AG09319 (cell line): ENCODE measurements at places on chromosomes 13 and 19.
A peak's percentile ranks its signal among the peaks of the same experiment; 100 is the strongest.

DNA sequence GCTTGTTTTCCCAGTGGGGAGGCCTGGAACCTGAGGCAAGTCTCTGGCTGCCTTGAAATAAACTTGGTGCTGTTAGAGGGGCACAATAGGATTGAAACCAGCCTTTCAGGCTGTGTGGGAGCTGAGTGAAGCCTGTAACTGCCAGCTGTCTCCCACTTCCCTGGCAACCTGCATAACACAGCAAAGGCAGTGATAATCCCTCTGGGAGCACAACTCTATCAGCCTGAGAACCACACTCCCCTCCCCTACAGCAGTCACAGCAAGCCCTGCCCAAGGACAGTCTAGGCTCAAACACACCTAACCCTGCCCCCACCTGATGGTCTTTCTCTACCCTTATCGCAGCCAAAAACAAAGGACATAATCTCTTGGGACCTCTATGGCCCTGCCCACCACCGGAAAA is 683.8 kb upstream of the ATXN8OS start:
- no peak for DNase-seq

DNA sequence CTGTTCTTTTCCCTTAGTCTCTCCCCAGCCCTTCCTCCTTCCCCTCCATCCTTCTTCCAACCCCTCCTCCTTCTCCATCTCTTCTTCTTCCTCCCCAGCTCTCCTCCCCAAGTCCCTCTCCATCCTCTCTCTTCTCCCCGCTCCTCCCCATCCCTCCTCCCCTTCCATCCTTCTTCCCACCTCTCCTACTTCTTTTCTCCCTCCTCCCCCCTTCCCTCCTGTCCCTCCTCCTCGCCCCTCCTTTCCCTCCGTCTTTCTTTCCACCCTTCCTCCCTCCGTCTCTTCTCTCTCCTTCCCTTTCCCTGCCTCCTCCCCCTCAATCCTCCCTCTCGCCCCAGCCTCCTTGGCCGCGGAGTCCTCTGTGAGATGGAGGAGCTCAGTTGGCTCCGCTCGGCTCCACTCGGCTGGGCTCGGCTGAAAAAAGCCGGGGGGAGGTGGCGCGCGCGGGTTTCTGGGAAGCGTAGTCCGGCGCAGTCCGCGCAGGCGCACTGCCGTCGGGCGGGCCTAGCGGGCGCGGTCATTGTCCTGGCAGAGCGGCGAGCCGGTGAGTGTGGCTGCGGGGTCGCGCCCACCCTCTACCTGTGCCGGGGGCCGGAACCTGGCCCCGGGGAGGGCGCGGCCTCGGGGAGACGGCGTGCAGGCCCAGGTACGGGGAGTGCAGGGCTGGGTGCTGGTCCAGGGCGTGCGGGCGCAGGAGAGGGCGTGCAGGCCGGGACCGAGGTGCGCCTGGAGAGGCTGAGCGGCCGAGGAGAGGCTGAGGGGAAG is at the start of gene ZNF71:
Gene ZNF71 (plus strand): TSS at position 520 of the 765 bp plus-strand sequence. CDS start 6,257 bp downstream, outside the sequence.
- DNase-seq = peak; percentile 55

DNA sequence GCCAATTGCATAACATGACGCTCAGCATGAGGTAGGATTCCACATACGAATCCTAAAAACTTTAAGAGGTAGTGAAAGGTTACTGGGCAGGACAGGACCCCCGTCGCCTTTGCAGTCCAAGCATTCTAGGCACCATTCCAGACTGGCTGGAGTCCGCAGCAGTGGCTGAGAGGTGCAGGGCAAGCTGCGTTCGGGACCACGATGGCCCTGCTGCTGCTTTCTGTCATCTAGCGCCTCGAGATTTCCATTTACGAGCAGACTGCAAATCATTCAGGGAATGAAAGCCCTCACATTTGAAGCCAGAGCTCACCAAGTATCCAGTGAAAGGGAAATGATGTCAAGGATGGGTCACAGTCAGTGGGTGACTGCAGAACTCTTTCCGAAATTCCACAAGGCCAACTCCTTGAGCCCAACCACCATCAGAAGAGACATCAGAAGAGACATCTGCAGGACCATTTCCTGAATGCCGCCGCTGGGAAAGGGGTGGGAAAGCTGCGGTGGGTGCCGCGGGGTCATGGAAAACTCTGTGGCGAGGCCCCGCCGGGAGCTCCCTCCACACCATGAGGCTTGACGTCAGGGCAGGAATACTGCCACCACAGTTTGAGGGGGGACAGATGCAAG is 88.3 kb downstream of the COL4A1 start:
- no peak for DNase-seq

- DNase-seq = no peak
These were observed 286.6 kb downstream of the LIG4 start for GRCh38 chr13:107928762-107929161.

GRCh38 chr13:44061876-44062275 is 182.2 kb downstream of the LACC1 start:
- DNase-seq = no peak

- no peak for DNase-seq
These were observed 941 bp downstream of the MYPOP start for GRCh38 chr19:45901432-45901911.

GRCh38 chr19:18849838-18850400 is 18.2 kb downstream of the UPF1 start:
- DNase-seq = no peak

DNA sequence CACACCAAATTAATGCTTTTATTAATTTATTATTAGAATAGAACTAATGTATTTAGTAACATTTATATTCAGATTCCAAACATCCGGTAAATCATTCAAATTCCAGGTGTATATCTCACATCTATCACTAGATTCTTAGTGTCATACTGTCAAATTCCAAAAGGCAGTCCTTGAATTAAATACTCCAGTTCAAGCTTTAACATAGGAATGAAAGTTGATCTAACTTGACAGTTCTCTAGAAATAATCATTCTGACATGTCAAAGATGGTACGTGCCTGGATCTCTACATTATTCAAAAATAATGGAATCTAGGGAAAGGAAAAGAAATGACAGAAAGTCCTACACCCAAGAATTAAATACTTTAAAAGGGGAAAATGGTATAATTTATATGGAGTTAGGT is 1161.5 kb downstream of the PCDH9 start:
- DNase-seq = no peak

- peak; percentile 5 for DNase-seq
These were observed 31.5 kb downstream of the KLF5 start for GRCh38 chr13:73090116-73090822.

DNA sequence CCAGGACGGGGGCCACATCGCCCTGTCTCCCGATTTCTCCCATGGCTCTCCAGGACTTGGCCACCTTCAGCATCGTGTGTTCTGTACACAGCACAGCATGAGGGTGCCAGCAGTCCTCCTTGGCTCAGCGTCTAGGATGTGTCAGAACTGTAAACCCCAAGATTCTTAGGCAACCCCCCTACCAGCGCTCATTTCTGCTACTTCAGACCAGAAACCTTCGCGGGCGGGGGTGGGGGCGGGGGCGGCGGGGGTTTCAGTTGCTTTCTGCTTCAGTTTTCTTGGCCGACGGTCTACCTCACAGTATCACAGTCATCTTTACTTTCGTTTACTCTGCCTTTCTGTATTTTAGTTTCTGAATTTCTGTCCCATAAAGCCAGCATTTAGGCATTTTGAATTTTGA is 82.4 kb downstream of the GGACT start:
- DNase-seq = no peak

GRCh38 chr19:42076380-42076944 is 496 bp downstream of the ZNF574 start:
- no peak for DNase-seq

DNA sequence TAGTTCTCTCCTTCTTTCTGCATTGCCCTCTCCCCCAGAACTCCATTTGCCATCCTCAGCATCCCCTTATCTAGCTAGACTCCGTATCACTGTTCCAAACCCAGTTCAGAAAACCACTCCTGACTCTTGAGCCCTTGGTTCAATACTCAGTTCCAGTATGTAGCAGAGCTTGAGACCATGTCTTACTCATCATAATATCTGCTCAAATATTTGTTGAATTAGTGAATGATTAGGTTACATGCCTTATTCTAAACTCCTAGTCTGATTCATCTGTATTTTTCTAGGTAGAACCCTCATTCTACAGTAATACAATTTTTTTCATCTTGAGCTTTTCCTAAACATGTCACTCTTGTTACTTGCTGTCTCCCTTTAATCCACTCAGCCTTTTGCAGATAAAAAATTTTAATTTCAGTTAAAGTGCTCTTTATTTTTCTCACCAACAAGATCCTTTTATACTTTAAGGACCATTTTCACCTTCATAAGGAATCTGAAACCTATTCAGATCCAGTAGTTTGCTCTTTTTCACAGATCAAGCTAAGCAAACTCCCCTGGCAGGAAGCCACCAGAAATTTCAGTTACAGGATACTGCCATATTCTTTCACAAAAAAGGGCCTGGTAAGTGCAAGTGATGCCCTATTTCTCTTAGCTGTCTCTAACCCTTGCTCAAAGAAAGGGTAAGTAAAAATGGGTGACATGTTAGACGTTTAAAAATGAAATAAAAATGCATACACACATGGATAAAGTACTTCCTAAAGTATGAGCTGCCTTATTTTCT is 23.1 kb upstream of the INTS6 start:
- no peak for DNase-seq

GRCh38 chr13:102913914-102914313 is 68.1 kb downstream of the ERCC5 start:
- no peak for DNase-seq

GRCh38 chr13:107843281-107843680 is 372.1 kb downstream of the LIG4 start:
- no peak for DNase-seq

DNA sequence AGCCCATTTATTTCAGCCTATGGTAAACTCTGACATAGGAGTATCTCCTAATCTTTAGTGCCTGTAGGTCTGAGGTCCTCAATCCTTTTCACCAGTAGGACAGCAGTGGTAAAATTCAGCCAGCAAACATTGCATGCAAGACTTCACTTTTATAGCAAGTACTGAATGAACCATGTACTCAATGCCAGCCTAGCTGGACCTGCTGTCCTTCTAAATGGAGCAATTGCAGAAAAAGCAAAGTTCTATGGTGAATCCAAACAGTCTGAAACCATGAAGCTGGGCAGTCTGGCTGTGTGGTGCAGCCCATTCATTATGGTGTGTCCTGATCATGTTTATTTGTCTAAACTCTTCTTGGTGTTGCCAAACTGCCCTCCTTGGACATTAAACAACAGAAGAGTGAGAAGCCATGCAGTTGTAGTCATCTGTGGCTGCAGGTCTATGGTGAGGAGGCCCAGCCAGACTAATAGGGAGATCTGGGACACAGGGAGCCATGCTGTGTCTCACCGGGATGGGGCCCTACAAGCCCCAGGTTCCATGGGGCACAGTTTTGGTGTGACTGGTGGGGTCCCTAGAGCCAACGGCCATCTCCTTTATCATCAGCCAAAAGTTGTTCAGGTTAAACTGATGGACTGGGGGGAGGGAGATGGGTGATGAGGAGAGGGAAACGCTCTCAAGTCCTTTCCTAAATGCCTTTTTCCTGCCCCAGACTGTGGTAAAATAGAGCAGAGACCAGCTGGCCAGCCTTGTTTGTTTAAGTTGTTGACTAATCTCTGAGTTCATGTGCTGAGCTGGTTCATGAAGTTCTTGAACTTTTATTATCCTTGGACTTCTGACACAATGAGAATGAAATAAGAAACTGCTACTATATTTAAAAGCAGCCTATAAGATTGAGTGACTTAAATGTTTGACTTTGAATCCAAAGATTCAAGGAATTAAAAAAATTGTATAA is 20.6 kb upstream of the TNFSF11 start:
- DNase-seq = no peak

- no peak for DNase-seq
These were observed 64.7 kb upstream of the STARD13 start for GRCh38 chr13:33349986-33350826.

DNA sequence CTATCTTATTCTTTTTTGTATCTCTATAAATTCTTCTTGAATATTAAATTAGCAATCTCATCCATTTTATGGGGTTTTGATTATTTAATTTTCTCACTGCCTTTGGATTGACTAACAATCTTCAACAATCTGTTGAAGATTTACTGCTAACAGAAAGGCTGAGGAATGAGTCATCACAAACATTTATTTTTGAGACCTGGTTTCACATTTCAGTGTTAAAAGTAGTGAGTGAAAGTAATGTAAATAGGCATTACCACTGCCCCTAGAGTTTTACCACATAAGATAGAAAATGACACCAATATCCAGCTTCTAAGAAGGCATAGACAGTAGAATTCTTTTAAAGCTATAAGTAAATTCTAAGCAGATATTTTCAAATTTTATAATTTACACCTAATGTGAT is 472.8 kb downstream of the OLFM4 start:
- DNase-seq = no peak

GRCh38 chr19:11142528-11143171 is 12.9 kb downstream of the SPC24 start:
- DNase-seq = peak; percentile 90

DNA sequence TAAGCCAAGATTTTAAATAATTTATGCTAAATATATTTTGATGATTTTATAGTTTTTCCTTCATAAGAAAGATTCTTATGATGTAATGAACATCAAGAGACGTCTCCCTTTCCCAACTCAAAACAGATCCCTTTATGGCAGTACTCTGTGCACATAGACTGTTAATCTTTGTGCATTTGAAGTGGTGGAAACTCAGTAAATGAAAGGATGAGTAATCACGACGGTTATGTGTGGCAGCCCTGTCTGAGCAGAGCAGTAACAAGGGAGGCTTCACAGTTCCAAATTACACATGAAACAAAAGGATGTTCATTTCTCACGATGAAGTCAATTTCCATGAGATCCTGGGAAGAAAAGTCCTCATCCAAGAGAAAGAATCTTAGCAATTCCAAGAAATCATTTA is 498.1 kb downstream of the KLF5 start:
- no peak for DNase-seq

DNA sequence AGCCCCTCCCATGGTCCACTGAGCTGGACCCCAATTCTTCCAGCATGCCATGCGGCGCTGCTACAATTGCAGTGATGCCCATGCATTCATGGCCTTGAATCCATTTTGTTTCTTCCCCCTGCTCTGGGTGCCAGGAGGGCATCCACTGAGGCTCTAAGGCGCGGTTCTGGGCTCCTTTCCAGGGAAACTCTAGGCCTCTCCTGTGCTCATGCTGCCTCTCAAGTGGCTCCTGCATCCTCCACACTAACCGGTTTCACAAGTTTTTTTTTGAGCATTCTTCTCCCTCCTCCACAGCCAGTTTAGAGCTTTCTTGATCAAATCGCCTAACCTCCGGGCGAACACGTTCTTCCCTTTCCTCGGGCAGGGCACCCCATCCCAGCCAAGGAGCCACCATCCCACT is 69.1 kb upstream of the FLT1 start:
- DNase-seq = no peak

GRCh38 chr19:5851302-5851701 is at the start of gene FUT3:
FUT3 (minus strand) TSS chr19:5851449.
- no peak for DNase-seq

DNA sequence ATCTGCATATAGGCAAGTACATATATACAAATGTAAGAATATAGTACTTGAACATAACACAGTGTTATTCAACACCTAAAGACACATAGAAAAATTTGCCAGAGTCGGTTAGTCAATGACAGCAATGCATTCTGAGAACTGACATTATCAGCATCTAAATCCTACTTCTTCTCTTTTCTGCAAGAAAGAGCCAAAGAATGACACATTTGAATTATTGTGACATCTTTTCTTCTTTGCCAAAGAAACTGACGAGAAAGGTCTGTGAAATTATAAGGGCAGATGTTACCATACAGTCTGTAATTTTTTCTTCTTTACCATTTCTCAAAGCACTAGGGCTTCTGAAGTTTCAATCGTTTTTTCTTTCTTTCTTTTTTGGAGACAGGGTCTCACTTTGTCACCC is 350.9 kb upstream of the NBEA start:
- no peak for DNase-seq
